ENCODE measurements at places on chromosomes 4 and X. TPM values are rescaled to one million over a fixed set of nuclear protein-coding genes. Genes with fewer than 3 reads are reported as not detected.

The CPLX1 gene
- total RNA-seq, result 1.2 TPM

The CFP gene
- 7.2 TPM for total RNA-seq

The FAM9C gene
- total RNA-seq, result not detected

The SLC9A7 gene
- total RNA-seq, result 52.6 TPM

The DCAF8L2 gene
- total RNA-seq, result not detected

The SMR3B gene
- total RNA-seq, result not detected

The TEX11 gene
- not detected for total RNA-seq

The PLXNA3 gene
- 26.8 TPM for total RNA-seq

The CLDN22 gene
- total RNA-seq, result not detected

The NOX1 gene
- not detected for total RNA-seq

The HERC6 gene
- 5.9 TPM for total RNA-seq

Data from GM12878 (cell line).